ENCODE measurements at places on chromosomes 2 and 18. TPM values are rescaled to one million over a fixed set of nuclear protein-coding genes. Genes with fewer than 3 reads are reported as not detected.

ARPC2 gene
- polyA plus RNA-seq, result 467 TPM

GRP gene
- not detected for polyA plus RNA-seq

PROM2 gene
- polyA plus RNA-seq, result 1.4 TPM

TMEM127 gene
- polyA plus RNA-seq, result 23.4 TPM

OTOS gene
- not detected for polyA plus RNA-seq

NEU2 gene
- polyA plus RNA-seq, result not detected

SKOR2 gene
- not detected for polyA plus RNA-seq

DNA sequence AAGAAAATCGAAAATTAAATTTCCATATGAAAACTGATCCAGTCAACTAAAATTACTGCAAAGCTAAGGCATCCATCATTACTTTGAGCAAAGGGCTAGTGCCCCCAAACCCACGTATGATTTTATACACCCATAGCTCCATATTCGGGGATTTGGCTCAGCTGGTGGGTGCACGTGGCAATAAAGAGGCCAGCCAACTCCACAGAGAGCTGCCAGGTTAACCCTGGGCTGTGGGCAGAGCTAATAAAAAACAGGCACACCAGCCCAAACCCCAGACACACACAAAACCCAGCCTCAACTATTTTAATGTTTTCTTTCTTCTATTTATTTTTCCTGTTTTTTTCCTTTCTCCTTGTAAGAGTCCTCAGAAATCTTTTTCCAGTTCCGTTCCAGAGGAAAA is 151.3 kb upstream of the SOX11 start:
- DNase-seq, result no peak

DNA sequence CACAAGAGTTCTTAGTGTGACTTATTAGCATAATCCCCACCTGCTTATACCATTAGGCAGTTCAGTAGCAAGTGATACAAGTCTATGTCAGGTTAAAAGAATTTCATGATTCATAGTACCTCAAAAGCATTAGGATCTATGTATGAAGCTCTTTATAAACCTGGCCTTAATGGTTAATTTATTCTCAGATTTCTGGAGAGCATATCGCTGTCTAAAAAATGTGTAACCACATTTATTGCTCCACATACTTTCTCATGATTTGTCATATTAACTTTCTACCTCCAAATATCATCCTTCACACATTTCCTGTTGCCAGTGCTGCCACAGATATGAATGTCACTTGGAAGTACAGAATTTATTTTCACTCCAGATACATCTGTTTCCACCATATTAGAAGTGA is 332.8 kb upstream of the MAP2 start:
- DNase-seq, result no peak

- DNase-seq, result no peak
These were observed 24.7 kb downstream of the ST8SIA5 start for GRCh38 chr18:46732201-46732600.

DNA sequence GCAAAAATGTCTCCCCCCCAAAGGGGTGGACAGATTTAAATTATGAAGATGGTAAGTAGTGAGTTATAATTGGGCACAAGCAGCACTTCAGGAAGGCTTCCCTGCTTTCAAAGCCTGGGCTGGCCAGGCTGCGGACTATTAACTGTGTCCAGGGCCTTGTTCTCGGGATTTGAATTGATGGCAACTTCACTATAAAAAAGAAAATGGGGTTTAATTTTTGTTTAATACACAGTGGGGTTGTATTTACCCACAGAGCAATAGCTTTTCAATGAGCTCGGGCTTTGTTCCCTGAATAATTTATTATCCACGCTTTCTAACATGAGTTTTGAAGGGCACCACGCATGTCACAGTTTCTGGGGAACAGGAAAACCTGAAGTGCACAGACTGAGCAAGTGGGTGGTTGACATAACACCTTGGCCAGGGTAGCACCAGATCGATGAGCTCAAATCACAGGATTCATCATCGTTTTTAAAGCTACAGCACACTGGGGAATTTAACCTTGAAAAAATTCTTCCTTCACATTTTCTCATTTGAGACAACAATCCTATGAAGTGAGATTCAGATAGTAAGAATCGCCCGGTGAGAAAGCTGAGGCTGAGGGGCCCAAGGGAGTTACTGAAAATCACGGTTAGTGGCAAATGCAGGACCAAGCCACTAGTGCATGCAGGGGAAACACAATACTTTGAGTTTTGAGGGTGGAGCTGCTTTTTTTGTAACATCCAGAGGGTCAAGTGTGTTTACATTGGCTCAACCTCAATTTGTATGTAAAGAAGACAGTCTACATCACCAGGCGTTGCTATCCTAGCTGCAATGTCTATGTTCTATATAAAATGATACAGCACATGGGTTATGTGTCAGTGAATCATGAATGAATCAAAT is 28.9 kb upstream of the LMAN1 start:
- DNase-seq, result no peak

- no peak for DNase-seq
These were observed 16.1 kb upstream of the ZNF236 start for GRCh38 chr18:76806301-76806700.

GRCh38 chr2:182043861-182044260 is 58.2 kb downstream of the PPP1R1C start:
- no peak for DNase-seq

DNA sequence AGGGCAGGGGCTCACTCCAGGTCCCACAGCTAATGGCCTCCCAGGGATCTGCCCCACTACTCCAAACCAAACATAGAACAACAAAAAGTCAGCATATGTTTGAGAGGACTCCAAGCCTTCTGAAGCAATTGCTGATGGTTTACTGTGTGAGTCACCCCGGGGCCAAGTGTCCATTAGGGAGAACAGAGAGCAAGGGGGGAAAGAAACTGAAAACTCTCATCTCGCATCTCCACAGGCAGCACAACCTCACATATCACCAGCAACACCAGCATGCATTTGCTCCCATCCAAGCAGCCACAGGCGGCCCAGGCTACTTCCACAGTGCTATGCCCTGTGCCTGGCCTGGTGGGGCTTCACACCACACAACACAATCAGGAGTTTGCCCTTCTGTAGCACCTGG is 39.1 kb downstream of the CYRIA start:
- no peak for DNase-seq

GRCh38 chr2:158845859-158846258 is 50.7 kb downstream of the DAPL1 start:
- no peak for DNase-seq

- DNase-seq, result peak; percentile 83
These were observed 896 bp downstream of the CACNB4 start for GRCh38 chr2:152097801-152098495.

GRCh38 chr2:221931251-221931991 is 359.3 kb upstream of the EPHA4 start:
- DNase-seq, result no peak

DNA sequence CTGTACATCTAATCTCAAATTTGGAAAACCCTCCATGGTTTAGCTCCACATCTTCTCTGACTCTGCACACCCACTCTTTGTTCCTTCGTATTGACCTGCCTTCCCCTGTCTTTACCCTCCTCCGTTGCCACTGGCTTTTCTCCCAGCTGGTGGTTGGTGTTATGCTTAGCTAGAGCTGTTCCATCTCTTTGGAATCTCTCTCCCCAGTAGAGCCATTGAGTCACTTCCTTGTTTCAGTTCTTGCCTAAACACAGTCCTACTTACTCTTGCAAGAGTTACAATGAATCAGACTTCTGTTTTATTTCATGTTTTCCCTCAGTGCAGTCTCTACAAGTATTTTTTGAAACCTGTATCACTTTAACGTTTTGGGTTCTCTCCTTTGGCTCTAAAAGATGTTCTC is 263.9 kb downstream of the LTBP1 start:
- DNase-seq, result peak; percentile 82

DNA sequence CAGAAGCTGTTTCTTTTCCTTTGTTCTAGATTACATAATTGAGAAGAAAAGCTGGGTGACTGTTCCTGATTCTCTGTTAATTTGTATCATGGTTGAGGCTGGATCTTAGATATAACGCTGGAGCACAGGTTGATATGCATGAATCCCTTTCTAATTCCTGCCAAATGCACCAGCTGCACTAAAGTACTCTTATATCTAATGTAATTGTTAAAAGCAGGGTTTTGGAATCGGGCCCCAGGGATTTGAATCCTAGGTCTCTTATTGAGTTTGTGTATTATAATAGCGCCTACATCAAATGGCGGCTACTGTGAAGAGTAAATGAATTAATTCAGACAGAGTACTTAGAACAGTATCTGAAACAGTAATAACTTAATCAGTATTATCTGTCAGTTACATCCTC is 80.4 kb downstream of the MC4R start:
- no peak for DNase-seq

DNA sequence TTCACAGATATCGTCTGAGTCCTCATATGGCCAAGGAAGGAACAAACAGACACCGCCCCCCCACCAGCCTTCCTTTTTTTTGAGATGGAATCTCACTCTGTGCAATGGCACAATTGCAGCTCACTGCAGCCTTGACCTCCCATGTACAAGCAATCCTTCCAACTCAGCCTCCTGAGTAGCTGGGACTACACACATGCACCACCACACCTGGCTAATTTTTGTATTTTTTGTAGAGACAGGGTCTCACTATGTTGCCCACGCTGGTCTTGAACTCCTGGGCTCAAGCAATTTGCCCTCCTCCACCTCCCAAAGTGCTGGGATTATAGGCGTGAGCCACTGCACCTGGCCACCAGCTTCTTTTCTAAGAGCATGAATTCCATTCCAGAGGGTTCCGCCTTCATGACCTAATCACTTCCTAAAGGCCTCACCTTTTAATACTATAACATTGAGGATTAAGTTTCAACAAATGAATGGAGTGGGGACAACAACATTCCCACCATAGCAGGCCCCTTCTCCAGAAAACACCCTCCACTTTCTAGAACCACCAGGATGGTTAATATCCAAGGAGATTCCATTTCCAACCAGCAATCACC is 2.2 kb upstream of the TMBIM1 start:
- no peak for DNase-seq

GRCh38 chr2:24054366-24055010 is 4.9 kb downstream of the FKBP1B start:
- no peak for DNase-seq

DNA sequence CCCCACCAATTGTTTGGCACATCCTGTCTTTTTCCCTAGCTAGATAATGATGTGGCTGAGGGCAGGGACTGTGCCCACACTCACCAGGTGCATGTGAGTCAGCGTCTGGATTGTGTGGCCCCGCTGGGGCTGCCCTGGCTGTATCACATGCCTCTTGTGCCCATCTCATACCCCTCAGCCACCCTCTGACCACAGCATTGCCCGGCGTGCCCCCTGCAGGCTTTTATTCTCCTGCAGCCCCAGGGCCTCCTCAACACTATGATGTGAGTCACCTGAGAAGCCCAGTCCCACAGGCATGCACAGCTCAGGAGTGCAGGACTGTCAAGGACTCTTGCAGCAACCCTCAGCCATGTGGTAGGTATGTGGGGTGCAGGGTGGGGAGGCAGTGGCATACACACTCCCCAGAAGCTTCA is 14.8 kb upstream of the STEAP3 start:
- DNase-seq, result no peak

- no peak for DNase-seq
These were observed 60.4 kb upstream of the SLC35G4 start for GRCh38 chr18:11548916-11549551.

DNA sequence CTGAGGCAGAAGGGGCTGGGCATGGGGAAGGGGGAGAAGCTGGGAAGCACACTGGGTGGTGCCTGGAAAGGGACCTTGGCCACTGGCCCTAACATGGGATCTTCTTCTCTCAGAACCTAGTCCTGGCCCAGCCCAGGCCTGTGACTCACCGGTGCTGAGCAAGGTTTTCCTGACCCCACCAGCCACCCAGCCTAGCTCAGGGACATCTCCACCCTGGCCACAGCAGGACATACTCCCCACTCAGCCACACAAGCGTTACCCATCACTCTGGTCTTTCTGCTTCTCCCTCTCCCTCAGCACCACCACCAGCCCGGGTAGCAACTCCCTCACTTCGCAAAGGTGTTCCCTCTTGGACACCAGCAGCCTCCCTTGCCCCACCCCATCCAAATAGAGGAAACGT is 22.8 kb downstream of the TNS1 start:
- peak; percentile 72 for DNase-seq

DNA sequence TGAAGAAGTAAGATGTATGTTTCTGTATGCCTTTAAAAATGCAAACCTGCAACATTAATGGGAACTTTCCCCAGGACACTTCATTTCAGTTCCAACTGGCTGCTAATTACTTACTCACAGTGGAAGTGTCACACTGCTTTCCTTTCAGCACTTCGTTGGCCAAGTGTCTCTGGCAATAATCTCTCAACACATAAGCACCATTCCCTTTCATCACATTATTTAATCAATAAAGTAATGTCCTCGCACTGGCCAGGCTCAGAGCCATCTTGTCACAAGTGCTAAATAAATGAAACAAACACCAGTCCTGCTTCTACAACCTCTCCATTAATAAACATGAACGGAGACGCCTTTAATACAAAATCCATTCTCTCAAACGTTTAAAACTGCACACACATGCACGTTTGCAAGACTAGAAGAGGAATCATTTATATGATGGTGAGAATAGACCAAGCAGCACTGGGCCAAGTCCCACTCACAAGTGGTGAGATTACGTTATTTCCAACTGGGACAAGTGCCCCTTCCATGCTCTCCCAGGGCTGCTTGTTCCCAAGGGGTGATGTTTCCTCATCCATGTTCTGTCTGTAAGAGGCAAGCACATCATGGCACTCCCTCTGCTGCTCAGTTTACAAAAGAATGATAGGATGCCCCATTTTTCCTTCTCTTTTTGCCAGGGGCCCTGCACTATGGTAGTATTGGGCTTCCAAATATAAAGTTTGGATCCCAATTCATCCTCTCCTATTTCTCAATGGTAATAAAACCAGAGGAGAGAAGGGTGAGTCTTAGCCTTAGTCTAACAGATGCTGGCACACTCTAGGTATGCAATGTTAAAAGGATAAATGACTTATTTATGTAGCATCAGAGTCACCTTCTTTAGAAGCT is 56.8 kb upstream of the ETAA1 start:
- no peak for DNase-seq

DNA sequence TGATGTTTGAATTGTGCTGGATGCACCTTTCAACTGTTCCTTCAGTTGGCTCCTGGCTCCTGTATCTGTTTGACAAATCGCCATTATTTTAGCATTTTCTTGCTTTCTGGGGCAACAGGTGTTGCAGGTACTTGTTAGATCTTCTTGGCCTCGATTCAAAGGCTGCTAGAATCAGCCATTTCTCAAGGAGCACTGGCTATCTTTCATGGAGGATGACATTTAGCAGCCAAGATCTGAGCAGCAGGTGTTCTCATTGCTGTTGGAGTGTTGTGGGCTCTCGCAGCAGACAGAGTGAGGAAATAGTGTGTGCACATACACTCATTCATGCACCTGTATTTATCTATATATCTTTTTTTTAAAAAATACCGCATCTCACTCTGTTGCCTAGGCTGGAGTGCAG is 52.2 kb downstream of the INPP5D start:
- DNase-seq, result no peak

GRCh38 chr2:177547122-177547521 is 154.5 kb downstream of the AGPS start:
- no peak for DNase-seq

DNA sequence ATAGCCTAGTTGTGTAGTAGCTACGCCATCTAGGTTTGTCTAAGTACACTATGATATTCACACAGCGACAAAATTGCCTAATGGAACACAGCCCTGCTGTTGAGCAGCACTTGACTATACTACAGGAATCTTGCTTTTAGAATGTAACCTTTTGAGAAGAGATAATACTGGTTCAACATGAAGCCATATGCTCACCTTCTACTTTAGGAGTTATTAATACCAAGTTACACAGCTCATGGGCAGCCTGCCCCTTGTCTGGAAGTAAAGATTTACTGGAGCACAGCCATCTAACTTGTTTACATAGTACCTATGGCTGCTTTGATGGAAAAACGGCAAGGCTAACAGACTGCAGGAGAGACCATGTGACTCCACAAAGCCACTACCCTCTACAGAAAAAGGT is 174.8 kb downstream of the DYM start:
- no peak for DNase-seq

All from aorta (tissue), 5 donors.